ENCODE measurements at places on chromosomes 12 and 14.
A peak's percentile ranks its signal among the peaks of the same experiment; 100 is the strongest.

- no peak for DNase-seq
Measured at GRCh38 chr12:47885566-47885965, 19.2 kb downstream of the VDR start.

DNA sequence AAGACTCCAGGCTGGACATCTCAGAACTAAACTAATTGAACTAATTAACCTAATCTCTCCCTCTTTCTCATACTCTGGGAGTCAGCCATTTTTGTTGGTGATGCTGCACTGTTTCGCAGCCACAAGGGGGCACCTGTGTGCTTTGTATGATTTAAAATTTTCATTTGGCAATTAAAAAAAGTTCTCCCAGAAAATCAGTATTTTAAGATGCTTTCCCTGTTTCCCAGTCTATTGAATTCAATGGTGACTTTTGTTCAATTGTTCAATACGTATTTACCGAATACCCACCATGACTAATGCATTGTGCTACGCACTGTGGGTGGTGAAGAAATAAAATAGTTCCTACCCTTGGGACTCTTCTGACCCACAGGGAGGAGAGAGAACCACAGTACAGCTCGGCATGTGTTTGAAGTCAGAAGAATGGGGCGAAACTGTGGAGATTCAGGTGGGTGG, 63.7 kb downstream of the ZNF664 start:
- DNase-seq = peak; percentile 12

DNA sequence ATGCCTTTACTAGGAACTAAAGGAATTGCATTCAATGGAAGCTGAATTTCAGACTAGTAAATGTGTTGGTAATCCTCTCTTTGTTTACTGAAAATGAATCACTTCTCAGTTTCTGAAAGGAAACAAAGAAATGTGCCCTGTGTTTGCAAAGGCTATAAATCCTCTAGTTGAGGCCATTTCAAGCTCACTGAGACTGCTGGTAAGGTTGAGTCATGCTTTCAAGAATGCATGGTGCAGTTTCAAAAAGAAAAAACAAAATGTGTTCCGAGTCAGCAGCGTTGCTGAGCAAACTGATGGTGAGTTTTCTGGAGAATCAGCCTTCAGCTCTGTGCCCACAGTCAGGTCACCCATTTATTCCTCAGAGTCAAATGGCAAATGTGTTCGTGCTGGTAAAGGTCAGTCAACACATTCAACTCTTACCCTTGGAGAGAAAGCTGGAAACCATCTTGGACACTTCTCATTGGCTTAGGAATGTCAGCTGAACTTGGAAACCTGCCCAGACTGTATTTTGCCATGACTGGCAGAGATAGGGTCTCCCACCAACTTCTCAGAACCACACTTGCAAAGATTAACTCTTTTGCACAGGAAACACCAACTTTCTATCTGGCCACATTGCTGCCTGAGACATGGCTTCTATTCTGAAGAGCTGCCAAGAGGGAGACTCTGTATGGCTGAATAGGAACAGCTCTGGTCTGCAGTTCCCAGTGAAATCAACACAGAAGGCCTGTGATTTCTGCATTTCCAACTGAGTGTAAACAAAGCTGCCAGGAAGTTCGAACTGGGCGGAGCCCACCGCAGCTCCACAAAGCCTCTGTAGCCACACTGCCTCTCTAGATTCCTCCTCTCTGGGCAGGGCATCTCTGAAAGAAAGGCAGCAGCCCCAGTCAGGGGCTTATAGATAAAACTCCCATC, 484.4 kb downstream of the ATP23 start:
- no peak for DNase-seq

DNA sequence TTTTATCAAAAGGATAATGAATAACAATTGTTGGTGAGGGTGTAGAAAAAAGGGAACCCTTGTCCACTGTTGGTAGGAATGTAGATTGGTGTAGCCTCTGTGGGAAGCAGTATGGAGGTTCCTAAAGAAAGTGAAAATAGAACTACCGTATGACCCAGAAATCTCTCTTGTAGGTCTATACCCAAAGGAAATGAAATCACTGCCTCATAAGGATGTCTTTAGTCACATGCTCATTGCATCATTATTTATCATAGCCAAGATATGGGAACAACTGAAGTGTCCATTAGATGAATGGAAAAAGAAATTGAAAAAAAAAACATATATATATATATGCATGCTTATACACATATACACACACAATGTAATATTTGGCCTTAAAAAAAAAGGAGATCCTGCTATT, 158.8 kb upstream of the NPAS3 start:
- no peak for DNase-seq

DNA sequence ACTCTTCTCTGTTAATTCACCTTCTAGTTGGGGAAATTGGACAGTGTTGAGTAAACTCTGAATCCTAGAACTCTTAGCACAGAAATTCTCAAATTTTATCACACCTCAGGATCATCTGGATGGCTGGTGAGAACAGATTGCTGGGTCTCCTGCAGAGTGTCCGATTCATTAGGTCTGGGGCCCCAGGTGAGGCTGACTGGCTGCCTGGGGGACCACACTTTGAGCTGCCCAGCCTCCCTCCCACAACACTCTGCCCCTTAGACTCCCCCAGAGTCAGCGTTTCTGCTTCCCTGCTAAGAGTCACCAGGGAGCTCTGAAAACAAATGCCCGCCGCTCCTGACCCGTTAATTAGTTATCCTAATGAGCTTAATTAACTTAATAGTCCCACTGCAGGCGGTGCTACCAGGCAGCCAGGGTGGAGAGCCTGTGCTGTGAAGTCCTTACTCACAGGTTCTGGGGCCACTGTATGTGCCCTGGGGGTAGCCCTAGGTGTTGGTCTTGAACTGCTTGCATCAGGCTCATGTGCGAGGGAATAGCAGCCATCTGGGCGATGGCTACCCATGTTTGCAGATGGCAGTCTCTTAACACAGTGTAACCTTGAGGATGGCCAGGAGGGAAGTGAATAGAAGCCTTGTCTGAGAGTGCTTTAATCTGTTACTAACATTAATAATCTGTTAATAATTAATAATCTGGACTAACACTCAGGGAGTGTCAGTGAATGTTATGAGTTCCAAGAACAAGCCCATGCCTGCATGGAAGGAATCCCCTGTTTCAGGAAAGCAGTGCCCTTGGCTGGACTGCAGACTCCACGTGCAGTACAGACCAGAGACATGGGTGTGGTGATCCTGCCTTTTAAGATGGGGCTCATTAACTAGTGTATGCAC, 35.6 kb downstream of the AACS start:
- DNase-seq = no peak

DNA sequence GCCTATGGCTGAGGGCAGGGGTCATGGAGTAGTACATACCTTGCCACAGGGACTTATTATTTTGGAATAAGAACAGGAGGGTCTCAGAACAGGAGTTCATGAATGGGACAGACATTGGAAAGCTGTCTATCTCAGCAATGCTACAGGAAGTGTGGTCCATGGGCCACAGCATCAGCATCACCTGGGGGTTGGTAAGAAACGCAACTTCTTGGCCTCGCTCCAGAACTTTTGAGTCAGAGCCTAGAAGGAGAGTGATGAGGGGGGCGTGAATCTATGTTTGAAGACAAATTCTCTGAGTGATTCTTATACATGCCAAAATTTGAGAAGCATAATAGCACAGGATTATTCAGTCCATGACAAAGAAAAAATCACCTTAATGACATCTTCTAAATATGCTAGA, 156.6 kb downstream of the RPAP3 start:
- DNase-seq = no peak

DNA sequence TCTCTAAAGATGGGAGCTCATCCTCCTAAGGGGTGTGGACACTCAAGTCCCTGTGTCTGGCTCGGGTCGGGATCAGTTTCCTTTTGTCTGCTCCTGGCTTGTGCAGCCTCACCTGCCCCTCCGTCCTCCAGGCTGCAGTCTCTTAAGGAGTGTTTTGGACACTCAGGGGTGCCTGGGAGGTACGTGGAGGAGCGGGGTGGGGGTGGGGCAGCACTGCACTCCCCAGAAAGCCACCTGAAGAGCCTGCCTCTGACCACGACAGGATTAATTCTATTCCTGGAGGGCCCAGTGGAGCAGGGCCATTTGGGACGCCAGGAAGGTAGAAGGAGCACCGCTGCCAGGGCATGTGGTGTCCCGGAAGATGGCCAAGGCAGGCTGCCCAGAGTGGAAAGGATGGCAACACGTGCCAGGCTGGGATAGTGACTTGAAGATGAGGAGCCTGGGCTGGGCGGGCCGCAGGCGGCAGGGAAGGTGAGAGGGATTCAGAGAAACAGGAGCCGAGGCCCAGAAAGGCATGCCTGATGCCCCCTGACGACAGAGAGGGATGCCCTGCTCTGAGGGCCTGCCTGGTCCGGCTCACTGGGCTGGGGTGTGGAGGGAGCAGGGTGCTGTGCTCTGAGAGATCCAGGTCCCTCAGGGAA, 14.8 kb upstream of the LRTM2 start:
- no peak for DNase-seq

GRCh38 chr12:578748-579419, 84.4 kb downstream of the NINJ2 start:
- no peak for DNase-seq

- DNase-seq = no peak
Measured at GRCh38 chr12:45377815-45378214, 161.9 kb downstream of the ANO6 start.

GRCh38 chr14:65195042-65195719, 92.9 kb upstream of the MAX start:
- DNase-seq = no peak

DNA sequence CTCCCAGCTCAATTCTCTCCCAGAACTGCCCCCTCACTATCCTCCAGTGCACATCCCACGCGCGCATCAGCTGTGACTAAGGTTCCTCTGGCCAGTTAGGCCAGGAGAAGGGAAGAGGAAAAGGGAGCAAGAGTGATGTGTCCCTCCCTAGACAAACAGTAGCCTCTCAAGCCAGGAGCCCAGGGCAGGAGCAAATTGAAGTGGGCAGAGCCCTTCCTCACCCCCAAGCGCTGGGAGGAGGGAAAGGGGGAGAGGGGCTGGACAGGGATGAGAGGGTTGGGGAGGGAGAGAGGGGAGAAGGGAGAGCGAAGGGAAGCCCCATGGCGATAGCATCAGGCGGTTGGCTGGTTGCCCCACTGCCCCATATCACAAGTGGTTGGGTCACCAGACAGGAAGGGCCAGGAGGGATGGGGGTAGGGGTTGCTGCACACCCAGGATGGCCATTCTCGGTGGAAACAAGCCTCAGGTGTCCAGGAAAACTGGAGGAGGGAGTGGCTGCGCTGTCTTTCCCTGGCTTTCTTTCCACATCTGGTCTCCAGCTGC, 1.1 kb downstream of the CD63 start:
- DNase-seq = no peak

GRCh38 chr14:48251290-48251689, 575.9 kb upstream of the MDGA2 start:
- DNase-seq = no peak

GRCh38 chr12:6635856-6636531, at the start of gene LPAR5:
LPAR5 (minus strand) TSS chr12:6635959; CDS start chr12:6621248, 14,711 bp downstream.
- no peak for DNase-seq

DNA sequence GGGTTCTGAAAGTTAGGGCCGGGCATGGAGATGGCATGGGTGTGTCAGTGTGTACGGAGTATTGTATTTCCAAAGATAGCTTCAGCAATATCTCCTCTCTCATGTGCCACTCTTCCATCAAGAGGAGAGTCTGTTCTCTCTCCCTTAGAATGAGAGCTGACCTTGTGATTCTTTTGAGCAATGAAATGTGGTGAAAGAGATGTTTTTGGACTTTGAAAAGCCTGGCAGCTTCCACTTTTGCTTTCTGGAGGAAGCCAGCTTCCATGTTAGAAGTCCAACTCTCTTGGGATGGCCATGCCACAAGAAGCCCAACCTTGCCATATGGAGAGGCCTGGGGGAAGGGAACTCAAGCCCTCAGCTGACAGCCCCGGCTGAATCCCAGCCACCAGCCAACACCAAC, 72.4 kb upstream of the GZMB start:
- no peak for DNase-seq

GRCh38 chr12:234891-235415, 21.0 kb upstream of the SLC6A12 start:
- no peak for DNase-seq

DNA sequence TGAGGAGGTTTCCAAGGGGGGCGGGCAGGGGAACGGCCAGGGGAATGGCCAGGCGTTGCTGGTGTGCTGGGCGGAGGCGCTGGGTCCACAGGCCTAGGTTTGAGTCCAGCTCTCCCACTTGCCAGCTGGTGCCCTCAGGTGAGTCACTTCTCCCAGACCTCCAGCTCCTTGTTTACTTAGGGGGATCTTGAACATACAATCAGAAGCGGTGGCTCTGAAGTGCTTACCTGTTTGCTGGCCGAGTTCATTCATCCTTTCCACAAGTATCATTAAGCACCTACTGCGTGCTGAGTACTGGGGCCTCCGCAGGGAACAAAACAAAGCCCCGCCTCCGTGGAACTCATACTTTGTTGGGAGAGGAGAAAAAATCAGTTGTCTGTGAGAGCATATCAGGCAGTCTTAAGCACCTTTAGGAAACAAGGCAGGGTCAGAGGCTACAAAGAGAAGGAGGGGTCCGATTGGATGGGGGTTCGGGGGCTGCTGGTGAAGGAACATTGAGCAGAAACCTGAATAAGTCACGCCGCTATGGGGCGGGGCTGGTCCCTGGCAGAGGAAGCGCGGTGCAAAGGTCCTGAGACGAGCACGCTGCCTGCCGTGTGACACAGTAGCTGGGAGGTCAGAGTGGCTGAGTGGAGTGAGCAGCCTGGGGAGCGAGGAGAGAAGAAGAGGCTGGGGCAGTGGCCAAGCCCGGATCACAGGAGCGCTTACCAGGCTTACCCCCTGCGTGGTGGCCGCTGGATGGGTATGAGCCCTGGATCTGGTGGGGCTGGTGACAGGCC, 15.1 kb downstream of the MVK start:
- no peak for DNase-seq

- no peak for DNase-seq
Measured at GRCh38 chr12:5480938-5481303, 49.0 kb downstream of the NTF3 start.

GRCh38 chr12:47990351-47991105, 13.7 kb downstream of the COL2A1 start:
- DNase-seq = no peak

All from stimulated activated CD8-positive, alpha-beta memory T cell treated with anti-CD3 and anti-CD28 coated beads, Interleukin-2, amount 100 ng/mL, for 1 hour (primary cell).